Stimulated activated CD4-positive, alpha-beta T cell treated with anti-CD3 and anti-CD28 coated beads, Interleukin-12 subunit alpha, Interleukin-12 subunit beta, amount 100 ng/mL, for 48 hours (primary cell): ENCODE measurements at places on chromosomes 2 and 18.

DNA sequence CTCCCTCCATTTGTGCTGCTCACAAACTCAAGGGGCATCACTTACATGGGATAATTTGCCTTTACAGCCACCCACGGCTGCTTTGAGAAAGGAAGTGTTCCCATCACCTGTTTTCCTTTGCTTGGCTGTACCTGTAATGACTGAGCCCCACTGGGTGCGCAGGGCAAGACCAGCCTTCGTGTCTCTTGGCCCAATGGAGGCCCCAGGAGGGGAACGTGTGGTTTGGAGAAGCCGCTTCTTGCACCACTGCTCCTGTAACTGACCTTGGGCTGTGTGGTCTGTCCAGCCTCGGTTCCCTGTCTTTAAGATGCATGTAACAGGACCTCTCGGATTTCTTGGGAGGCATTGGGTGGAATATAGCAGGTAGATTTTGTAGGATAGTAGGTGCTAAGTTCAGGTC lies 41.1 kb downstream of the LDLRAD4 start:
- no peak for DNase-seq

DNA sequence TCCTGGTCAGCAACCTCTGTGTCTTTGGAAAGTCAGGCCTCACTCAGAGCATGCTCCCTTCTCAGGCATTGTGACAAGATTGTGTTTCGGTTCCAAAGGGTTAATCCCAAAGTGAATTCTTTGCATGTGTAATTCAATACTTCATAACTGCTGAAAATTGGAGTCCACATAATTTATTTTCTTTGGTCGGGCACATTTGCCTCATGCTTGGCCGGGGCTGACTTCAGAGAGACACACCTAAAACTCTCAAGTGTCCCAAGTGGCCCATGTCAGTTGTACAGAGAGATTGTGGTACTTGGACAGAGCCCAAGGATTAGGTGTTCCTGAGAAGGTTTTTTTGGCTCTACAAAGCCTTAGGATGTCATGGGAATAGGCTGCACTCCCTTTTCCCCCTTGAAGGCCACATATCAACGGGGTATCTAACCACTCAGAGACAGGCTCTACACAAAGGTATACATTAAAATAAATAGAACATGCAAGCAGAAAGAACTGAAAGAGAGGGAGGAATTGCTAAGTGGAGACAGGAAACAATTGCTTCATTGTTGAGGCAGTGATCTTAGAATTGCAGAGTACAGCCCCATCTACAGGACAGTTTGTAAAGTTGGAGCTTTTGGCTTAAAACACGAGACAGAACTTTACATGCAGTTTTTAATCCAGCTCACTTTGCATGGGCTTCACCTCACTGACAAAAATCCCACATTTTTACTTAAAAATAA lies 1232.3 kb upstream of the ZEB2 start:
- no peak for DNase-seq

GRCh38 chr2:726169-726568 lies 49.0 kb upstream of the TMEM18 start:
- no peak for DNase-seq

DNA sequence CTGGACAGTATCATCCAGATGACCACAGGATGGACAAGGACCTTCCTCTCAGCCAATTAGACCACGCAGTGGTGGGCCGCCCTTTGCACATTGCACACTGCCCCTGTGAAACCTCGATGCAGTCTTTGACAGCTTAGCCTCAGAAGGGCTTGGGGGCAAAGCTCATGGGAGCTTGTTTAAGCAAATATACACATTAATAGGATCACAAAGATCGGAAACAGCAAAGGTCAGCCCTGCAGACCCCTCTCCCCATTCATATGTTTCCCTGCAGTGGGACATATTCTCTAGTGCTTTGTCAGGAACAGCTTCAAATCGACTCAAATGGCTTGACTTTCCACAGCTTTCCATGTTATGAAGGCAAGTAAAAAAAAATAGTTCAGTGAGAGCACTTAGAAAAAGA lies 189.6 kb upstream of the LYPD1 start:
- DNase-seq, result no peak

DNA sequence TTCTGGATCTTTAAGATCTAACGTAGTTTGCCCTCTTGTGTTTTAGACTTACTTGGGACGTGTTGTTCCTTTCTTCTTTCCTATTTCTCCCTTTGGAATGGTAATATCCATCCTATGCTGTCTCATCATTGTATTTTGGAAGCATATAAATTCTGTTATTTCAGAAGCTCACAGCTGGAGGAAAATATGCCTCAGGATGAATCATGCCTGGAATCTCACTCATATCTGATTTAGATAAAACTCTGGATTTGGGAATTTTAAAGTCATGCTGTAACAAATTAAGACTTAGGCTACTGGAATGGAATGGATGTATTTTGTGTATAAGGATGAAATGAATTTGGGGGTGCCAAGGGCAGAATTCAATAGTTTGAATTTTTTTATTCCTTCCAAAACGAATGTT lies 245.2 kb upstream of the GULP1 start:
- no peak for DNase-seq

- DNase-seq, result no peak
Measured at GRCh38 chr2:238061315-238062202, 758 bp downstream of the SCLY start.

- DNase-seq, result no peak
Measured at GRCh38 chr2:229178706-229179105, 92.4 kb downstream of the PID1 start.

DNA sequence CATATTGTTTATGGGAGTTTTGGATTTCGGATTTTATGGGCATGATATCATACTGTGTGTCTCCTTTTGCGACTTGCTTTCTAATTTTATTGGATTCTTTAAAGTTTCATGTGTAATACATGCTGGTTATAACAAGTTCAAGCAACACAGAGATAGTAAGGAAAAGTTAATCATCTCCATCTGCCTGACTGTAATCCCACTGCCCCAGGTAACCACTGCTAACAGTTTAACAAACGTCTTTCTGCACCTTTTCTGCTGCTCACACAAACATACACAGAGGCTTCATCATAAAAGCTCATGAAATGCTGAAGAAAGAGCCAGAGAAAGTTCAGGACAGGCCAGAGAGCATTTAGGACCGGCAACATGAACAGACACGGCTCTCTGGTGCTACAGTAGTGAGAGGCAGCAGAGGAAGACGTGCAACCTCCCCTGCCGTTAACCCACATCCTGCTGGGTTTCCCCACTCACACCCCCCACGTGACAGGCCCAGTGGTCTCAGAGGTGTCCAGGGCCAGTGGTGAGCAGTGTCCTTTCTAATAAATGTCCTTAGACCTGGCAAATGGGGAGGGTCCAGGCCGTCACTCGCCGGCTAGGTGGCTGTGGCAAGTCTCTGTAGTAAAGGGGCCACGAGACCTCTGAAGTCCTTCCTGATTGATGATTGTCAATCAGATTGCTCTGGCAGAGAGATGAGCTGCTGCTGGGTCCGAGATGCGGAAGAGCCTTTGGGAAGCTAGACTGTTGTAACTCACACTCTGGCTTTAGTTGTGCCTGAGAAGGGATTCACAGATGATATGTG lies 43.0 kb upstream of the SLC1A4 start:
- peak; percentile 44 for DNase-seq

DNA sequence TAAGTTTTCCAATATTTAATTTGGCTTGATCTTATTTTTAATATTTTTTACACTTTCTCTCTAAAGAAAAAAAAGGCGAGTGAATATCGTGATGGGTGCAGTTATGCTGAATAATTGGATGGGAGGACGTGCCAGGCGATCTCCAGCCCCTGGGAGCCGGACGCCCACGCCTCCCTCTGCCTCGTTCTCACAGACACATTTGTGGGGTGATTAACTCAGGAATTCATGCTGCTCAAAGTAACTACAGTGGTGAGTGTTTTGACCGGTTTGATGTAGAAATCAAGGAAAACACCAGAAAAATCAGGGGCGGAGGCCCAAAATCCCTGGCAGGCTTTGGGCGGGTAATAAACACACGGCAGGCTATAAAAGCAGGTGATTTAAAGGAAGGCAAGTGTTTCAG lies 736.8 kb upstream of the SALL3 start:
- DNase-seq, result no peak

GRCh38 chr2:36785179-36785795 lies 88.8 kb downstream of the VIT start:
- peak; percentile 48 for DNase-seq

- no peak for DNase-seq
Measured at GRCh38 chr2:221016551-221016950, 555.6 kb downstream of the EPHA4 start.

DNA sequence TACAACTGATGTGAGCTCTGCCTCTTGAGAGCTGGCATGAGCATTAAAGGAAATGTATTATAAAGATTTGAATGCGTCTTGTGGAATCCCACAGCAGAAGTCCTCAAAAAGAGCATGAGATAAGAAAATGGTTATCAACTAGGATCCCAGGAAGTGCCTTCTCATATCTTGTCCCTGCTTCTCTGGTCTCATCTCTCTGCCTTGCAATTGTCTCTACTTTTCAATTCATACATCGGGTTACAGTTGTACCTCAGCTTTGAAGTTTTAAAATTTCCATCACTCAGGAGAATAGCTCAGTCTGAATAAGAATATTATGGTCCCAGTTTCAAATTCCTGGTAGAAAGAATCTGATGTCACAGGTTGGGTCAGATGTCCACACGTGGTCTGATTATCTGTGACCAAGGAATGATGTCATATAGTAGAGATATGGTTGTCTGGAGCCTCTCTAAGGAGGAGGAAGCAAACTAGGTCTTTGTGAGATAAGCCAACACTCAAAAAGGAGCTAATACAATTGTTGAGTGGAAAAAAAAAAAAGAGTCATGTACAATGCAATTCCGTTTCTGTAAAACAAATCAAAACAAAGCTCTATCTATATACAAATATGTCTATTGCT lies 21.7 kb upstream of the CCDC88A start:
- DNase-seq, result no peak

DNA sequence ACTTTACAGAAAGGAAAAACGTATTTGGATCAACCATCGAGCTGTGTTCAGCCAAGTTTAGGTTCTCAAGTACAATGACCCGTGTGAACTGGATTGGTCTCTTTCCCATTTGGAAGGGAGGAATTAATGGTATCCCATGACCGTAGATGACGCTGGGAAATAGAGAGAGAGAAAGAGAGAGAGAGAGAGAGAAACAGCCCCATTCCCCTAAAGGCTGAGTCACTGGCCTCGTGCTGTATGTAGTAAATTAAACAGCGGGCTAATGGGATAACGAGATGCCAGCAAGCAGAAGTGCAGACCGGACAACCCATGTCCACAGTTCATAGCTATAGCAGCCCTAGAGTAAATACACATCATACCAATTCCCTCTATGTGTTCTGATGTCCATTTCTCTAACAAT lies 99.6 kb downstream of the BCL11A start:
- no peak for DNase-seq

- DNase-seq, result no peak
Measured at GRCh38 chr2:148124271-148124670, 103.4 kb downstream of the MBD5 start.

- DNase-seq, result no peak
Measured at GRCh38 chr2:212282671-212283261, 255.8 kb downstream of the ERBB4 start.

DNA sequence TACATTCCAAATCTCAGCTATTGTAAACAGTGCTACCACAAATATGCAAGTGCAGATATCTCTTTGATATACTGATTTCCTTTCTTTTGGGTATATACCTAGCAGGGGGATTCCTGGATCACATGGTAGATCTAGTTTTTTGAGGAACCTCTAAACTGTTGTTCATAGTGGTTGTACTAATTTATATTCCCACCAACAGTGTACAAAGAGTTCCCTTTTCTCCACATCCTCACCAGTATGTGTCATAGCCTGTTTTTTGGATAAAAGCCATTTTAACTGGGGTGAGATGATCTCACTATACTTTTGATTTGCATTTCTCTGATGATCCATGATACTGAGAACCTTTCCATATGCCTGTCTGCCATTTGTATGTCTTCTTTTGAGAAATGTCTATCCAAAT lies 6.3 kb upstream of the CCNT2 start:
- DNase-seq, result no peak

- DNase-seq, result no peak
Measured at GRCh38 chr2:237540223-237540775, 26.1 kb upstream of the PRLH start.

- no peak for DNase-seq
Measured at GRCh38 chr18:69123421-69123820, 277.3 kb upstream of the DOK6 start.

GRCh38 chr18:67010919-67011318 lies 407.0 kb upstream of the CDH19 start:
- DNase-seq, result no peak
